ENCODE measurements at places on chromosomes 13 and 19.

DNA sequence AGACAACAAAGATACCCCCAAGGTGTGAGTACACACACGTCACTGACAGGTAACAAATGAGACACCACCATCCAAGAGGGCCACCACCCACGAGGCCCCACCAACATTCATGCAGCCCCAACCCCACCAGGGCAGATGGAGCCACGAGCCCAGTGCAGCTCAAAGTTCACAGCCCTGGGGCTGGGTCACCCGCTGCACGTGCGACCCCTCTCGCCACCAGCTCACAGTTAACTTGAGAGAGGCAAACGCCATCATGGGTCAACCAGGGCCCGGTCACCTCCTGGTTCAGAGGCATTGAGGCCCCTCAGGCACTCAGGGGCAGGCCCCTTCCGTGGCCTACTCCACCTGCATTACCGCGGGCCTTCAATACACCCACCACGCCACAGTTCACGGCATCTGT lies 49.8 kb downstream of the EPS15L1 start:
- no peak for DNase-seq

DNA sequence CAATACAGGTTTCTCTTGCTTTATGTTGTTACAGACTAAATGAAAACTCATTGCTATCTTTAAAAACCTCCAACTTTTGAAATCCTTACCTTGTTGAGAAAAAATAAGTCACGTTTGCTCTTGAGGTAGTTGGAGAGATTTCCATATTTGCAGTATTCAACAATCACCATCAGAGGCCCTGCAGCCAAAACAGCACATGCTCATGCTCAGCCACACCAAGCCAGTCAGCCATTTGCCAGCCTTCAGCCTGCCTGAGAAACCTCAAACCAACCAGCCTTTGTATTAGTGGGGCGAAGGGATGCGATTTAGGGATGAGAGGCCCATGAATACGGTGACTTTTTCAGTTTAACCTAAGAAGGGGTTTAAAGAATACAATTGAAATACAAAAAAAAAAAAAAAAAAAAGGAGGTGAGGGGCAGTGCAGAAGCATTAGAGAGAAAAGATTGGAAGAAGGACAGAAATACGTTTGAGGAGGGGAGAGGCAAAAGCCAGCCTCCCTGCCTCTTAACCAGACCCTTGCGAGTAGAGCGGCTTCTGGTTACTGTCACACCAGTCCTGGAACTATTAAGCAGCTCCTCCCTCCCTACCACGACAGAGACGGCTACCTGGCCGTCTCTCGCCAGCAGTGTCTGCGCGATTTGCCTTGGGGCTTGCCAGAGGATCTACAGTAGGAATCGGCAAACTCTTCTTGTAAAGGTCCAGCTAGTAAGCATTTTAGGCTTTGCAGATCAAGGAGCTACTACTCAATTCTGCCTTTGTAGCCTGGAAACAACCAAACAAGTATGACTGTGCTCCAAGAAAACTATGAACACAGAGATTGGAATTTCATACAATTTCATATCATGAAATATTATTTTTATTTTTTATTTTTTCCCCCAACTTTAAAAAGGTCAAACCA lies 167.3 kb downstream of the FLT1 start:
- DNase-seq, result no peak

- no peak for DNase-seq
Measured at GRCh38 chr19:51786646-51787494, 8.1 kb upstream of the FPR3 start.

- no peak for DNase-seq
Measured at GRCh38 chr19:42284591-42285341, 15.7 kb downstream of the CIC start.

DNA sequence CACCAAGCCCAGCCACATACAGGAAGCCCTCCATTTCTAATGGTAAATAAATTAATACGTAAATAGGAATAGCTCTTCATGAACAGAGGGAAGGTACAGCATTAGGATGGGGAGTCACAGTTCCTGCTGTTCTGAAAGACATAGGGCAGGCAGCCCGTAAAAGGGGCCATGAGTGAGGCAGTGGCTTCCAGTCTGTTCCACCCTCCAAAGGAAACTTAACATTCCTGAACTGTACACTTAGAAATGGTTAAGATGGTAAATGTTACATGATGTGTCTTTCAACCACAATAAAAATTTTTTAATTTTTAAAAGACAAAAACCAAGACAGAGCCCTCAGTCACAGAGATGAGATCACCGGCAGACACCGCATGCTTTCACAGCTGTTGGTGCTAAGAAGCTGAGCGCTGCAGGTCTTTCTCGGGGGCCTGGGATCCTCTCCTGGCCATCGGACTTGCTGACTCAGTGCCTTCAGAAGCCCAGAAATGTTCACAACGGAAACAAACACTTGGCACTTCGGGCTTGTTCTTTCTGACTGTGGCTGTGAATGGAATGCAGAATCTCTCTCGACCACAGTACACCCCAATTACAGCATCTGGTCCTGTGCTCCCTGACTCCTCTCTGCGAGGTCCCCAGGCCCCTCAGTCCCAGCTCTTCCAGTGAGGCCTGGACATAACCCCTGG lies 36.4 kb downstream of the EPS15L1 start:
- DNase-seq, result no peak

- peak; percentile 62 for DNase-seq
Measured at GRCh38 chr19:48398375-48399235, 5.1 kb downstream of the GRIN2D start.

- DNase-seq, result no peak
Measured at GRCh38 chr19:30670011-30670329, 297.8 kb downstream of the ZNF536 start.

- DNase-seq, result peak; percentile 38
Measured at GRCh38 chr13:27375686-27376326, 48.6 kb upstream of the GTF3A start.

- DNase-seq, result no peak
Measured at GRCh38 chr13:30892966-30893365, 13.1 kb upstream of the MEDAG start.

- DNase-seq, result no peak
Measured at GRCh38 chr19:2740314-2740656, 468 bp upstream of the SLC39A3 start.

DNA sequence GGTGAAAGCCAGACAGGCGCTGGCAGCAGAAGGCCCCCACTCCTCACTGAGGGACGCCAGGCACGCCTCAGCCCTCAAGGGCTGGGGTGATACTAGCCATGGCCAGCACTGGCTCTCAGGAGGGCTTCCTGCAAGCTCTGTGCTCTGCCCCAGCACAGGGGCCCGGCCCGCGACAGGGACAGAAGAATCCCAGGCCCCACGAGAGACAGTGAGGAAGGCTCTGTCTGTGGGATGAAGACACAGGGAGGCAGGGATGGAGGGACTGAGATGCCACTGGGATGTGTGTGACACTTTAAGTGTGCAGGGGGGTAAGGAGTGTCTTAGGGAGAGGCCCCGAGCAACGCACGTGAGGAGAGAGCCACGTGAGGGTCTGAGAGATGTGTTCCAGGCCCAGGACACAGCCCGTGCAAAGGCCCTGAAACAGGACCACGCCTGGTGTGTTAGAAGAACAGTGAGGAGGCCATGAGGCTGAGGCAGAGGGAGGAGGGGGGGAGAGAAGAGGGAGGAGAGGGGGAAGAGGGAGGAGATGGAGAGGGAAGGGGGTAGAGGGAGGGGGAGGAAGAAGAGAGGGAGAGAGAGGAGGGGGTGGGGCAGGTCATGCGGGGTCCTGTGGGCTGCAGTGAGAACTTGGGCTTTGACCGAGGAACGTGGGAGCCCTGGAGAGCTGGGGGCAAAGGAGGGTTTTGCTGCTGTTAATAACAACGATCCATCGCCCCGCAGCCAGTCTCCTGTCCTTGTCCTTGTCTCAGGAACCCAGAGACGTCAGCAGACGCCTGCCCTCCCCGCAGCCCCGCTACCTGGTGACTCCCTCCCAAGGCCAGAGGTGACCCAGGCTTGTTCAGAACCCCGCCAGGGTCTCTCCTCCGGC lies 7.2 kb downstream of the RPL36 start:
- no peak for DNase-seq

- DNase-seq, result no peak
Measured at GRCh38 chr13:73833325-73834070, 300.7 kb downstream of the KLF12 start.

DNA sequence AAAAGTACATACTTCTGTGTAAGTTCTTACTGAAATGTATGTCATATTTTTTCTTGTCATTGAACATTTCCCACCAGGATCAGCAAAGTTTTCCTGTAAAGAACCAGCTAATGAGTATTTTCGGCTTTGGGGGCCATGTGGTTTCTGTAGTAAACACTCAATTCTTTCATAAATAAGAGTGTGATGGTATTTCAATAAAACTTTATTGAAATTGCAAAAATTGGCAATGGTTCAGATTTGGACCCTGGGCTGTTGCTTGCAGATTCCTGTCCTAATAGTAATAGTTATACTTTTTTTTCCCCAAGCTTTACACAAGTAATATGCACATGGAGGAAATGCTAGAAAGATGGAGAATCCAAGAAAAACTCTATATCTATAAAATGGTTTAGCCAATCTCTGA lies 83.7 kb downstream of the ZNF536 start:
- DNase-seq, result no peak

DNA sequence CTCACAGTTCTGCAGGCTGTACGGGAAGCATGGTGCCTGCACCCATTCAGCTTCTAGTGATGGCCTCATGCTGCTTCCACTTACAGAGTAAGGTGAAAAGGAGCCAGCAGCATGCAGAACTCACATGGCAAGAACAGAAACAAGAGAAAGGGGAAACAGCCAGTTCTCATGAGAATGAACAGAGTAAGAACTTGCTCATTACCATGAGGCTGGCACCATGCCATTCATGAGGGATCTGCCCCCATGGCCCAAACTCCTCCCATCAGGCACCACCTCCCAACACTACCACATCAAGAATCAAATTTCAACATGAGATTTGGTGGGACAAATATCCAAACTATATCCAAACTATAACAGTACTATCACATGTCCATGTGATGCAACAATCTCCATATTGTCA lies 72.1 kb downstream of the KATNAL1 start:
- no peak for DNase-seq

DNA sequence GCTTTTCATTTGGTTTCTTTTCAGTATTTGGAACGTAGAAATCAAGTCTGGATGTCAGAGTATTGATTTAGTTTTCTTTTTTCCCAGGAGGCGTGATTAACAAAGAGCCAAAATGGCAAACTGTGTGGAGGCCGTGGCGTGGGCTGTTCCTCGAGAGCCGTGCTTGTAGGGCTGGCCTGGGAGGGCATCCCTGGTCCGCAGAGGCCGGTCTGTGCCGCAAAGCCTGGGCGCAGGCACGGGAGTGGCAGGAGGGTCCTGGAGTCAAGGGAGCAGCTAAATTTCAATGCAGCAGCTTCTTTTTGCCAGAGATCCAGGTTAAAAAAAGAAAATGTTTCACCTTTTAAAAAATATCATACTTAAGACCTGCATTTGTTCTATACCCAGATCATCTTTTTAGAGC lies 13.1 kb upstream of the MCF2L start:
- no peak for DNase-seq

- DNase-seq, result no peak
Measured at GRCh38 chr13:58018020-58018419, 386.5 kb downstream of the PCDH17 start.

DNA sequence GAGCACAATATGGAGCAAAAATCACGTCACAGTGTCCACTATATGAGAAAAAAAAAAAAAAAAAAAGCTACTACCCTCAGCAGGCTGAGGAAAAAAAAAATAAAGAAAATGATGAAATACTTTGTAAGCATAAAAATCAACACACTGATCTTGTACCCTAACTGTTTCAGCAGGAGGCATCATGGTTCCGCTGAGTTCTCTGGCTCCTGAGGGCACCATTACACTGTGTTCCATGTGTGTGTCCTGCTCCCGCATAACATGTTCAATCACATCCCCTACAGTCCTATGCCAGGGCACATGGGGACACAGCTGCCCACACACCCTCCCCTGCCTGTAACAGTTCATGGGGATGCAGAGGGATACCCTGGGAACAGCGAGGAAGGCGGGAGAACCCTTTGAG lies 33.5 kb downstream of the DOCK9 start:
- no peak for DNase-seq

DNA sequence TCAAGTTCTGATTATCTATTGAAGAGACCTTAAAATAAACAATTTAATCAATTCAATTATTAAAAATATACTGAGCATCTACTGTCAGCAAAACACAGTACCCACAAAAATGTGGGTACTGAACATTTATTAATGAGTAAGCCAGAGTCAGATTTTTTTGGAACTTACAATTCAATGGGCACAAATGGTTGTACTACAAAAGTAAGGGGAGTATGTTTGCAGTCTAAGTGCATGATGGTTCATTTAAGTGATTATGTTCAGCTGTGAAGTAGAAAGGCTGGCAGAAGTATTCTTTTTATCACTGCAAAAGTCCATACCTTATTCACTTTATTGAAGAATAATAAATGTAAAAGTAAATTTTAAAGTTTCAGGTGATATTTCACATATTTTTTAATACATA lies 27.6 kb downstream of the FGF14 start:
- no peak for DNase-seq

DNA sequence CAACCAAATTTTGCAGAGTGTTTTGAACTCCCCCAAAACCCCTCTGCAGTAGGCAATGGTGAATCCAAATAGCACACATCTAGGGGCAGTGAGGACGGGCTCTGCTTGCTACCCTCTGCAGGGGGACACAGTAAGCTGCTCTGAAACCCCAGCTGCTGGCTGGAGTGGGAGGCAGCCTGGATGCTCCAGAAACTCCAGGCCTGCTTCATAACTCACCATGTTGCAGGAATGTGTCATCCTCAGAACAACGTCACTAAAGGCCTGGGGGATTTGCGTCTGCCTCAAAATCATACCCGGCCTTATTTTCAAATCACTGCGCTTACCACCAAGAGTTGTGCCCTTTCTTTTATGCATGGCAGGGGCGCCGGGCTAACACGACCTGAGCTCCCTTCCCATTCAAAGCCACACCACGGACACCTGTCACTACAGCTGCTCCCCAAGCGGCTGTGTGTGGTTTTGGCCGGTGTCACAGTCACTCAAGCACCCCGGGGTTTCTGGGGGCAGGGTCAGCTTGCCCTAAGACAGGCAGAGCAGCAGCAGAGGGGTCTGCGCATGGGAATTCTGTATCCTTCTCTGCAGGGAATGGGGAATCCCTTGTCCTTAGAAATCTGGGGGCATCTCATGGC lies 93.9 kb downstream of the TSHZ3 start:
- DNase-seq, result no peak

- DNase-seq, result peak; percentile 75
Measured at GRCh38 chr19:47608969-47609905, at the start of gene BICRA. TSS of gene BICRA (plus strand) at chr19:47609134. CDS start at chr19:47673575, 64,441 bp downstream.

DNA sequence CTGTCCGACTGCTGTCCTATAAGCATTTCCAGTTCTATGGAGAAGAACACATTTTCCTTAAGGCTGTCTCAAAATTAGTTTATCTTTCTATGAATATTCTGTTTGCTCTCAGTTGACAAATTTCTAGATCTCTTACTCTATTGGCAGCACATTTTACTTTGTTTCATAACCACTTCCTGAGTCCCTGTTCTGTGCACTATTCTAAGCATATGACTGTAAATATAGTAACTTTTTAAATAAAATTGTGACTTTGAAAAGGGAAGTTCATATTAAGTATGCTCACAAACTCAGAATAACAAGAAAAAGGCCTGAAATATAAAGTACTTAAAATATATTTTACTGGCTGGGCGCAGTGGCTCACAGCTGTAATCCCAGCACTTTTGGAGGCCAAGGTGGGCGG lies 56.5 kb upstream of the HTR2A start:
- DNase-seq, result no peak

- DNase-seq, result no peak
Measured at GRCh38 chr13:53028637-53029203, at the start of gene OLFM4. TSS of gene OLFM4 (plus strand) at chr13:53028813. CDS start at chr13:53028837, 24 bp downstream.

- DNase-seq, result no peak
Measured at GRCh38 chr13:107138486-107138885, 570.5 kb upstream of the ARGLU1 start.

- no peak for DNase-seq
Measured at GRCh38 chr13:97018029-97018819, 23.9 kb upstream of the OXGR1 start.
